ENCODE measurements at places on chromosomes 3 and 15.
A peak's percentile ranks its signal among the peaks of the same experiment; 100 is the strongest.

GRCh38 chr15:38819387-38819950, 254.9 kb upstream of the RASGRP1 start:
- peak; percentile 77 for DNase-seq

DNA sequence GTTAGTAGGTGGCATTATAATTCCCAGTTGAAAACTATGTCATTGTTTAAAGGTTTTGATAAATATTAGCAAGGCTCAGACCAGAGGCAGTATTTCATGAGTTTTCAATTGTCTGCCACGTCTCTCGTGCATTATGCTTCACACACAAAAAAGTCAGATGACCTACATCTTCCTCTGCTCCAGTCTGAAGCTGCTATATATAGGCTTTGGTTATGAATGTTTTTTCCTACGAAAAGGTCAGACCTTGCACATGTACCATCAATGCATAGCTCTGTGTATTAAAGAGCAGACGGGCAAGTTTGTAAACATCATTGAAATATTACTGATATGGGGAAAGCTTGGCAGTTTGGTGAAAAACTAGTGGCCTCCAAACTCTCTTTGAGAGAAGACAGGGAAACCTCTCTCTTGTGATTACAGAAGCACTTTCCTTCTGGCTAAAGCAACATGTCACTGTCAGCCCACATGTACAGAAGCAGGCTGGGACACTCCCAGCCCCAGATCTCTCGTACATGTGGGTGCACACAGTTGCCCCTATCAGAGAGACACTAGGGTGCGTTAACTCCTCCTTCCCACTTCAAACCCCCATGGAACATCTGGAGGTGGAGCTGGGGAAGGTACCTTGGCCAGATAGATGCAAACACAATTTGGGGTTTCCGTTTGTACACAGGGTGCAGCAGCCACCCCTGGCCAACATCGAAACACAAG, 184.0 kb upstream of the BCL6 start:
- no peak for DNase-seq

GRCh38 chr3:38253704-38254103, 11.9 kb upstream of the SLC22A13 start:
- DNase-seq = no peak

DNA sequence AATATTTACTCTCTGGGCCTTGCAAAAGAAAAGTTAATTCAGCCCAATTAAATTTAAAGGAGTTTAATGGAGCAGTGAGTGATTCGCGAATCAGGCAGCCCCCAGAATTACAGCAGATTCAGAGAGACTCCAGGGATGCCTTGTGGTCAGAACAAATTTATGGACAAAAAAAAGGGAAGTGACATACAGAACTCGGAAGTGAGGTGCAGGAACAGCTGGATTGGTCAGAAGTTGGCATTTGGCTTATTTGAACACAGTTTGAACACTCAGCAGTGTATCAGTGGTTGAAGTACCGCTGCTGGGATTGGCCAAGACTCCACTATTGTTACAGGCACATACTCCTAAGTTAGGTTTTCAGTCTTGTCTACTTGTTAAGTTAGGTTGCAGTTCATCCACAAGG, 145.0 kb upstream of the GAP43 start:
- no peak for DNase-seq

DNA sequence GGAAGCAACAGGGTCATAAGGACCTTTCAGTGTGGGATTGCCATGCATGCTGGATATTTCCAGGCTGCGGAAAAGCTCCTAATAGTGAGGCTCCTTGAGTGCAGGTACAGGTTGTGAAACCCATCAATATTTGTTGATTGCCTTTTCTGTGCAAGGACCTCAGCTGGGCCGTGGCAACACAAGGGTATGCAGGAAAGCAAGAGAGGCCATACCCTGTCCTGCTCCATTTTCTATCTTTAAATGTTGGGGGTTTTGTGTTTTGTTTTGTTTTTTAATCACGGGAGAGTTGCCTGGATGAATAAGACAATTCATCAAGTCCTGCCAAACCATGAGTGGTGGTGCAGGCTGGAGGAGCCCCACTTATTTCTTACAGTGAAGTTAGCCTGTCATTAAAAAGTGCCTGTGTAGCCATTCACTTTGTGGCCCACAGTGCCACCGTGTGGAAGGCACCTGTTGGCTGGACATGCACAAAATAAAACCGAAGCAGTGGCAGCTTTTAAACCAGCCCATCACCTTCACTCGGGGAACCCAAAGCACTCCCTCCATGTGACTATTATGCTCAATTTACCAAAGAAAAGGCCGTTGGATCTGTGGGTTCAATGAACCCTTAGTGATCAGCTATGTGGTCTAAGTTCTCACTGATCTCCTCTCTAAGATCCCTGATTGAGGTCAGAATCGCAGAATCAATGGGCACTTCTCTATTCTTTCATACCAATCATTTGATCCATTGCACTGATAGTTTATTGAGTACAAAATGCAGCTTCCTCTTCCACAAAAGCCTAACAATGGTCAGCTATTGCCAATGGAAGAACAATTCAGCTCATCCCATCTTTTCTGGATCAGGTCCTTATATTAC, 42.2 kb downstream of the CLDN18 start:
- DNase-seq = no peak

DNA sequence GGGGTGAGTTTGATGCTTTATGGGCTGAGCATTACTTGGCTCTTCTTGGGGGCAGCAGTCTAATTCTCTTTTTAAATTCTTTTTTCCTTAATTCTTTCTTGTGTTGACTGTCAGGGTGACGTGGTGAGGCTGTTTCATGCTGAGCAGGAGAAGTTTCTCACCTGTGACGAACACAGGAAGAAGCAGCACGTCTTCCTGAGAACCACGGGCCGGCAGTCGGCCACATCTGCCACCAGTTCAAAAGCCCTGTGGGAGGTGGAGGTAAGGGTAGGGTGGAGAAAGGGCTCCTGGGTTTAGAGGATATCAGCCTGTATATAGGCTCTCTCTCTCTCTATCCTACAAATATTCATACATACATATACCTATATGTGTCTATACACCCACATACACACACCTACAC, 152.3 kb downstream of the ITPR1 start:
- no peak for DNase-seq

DNA sequence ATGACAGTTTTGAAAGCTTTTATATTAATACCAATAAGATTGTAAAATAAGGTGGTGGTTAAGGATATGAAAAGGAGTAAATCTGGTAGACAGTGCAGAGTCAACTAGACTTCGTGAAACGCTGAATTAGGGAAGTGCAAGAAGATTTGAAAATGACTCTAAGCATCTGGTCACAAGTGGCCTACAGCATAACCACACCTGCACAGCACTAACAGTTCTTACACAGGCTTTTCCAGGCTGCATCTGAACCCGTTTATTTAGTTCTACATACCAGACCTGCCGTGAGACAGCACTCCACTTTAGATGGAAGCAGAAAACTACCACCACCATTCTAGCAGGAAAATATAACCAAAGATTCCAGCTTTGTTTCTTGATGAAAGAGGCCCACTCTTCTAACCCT, 1.9 kb downstream of the DMXL2 start:
- DNase-seq = no peak

- DNase-seq = no peak
Measured at GRCh38 chr3:186772281-186772694, 11.1 kb upstream of the EIF4A2 start.

DNA sequence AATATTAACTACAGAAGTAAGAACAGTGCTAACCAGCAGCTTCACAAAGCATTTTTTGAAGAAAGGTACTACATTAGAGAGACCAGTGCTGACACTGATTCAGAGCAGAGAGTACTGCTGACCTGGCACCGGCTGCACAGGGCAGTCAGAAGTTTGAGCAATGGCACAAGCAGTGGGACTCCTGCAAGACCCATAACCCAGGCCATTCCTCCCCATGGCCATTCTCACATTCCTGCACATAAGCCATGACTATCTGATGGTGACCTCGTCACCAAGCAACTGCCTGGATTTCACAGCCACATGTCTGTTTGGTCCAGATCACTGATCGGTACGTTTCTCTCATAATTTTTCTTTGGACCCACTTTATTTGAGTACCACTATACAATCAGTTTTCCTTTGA, 88.7 kb downstream of the GPR156 start:
- DNase-seq = no peak

DNA sequence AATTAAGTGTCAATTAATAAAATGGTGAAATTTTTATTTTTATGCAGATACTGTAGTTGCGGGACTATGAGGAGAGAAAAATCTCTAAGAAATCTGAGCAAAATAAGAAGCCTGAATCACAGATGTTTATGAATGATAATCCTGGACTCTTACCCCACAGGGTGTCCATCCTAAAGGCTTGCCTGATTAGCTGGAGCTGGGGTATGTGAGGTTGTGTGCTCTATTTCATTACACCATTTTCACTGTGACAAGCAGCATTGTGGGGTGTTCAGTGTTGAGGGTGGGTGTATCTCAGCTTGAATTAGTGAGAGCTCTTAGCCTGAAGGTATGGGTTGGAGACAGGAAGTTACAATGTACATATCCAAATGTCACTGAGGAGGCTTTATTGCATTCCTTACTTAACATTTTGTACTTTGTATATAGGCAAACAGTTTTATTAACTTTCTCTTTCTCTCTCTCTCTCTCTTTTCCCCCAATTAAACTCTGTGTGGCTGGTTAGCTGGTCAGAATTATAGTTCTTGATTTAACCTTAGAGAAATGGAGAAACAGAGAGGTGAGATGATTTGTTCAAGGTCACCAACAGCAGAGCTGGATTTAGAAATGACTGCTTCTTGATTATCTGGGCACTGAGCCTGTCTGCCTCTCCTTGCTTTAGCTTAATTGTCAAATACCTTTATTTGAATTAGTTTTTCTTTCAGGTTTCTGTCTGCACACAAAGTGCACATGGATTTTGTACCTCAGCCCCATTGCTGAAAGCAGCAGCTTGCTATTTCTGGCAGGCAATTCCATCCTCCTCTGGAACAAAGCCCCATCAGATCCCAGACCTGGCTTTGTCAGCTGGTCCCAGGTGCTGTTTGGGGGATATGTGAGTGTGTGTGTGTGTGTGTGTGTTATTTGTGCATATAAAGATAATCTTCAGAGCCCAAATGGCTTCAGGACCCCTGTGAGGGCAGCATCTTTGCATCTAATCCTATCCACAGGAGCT, 35.8 kb downstream of the GJD2 start:
- DNase-seq = no peak

- no peak for DNase-seq
Measured at GRCh38 chr3:81989758-81990157, 228.3 kb upstream of the GBE1 start.

DNA sequence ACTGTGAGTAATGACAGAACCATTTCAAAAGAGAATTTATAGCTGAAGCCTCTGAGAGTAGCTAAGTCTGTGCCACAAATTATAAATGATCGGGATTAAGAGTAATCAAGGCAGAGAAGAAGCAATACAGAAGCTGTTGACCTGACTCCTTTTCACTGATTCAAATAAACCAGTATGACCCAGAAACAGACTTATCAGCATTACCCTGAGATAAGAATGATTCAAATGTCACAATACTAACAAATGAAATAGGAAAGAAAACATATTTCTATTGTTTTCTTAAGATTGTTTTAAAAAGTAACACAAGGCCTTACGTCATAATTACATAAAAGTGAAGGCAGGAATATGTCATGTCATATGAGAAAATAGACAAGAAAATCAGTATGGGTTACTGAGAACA, 1534.6 kb downstream of the SI start:
- no peak for DNase-seq

DNA sequence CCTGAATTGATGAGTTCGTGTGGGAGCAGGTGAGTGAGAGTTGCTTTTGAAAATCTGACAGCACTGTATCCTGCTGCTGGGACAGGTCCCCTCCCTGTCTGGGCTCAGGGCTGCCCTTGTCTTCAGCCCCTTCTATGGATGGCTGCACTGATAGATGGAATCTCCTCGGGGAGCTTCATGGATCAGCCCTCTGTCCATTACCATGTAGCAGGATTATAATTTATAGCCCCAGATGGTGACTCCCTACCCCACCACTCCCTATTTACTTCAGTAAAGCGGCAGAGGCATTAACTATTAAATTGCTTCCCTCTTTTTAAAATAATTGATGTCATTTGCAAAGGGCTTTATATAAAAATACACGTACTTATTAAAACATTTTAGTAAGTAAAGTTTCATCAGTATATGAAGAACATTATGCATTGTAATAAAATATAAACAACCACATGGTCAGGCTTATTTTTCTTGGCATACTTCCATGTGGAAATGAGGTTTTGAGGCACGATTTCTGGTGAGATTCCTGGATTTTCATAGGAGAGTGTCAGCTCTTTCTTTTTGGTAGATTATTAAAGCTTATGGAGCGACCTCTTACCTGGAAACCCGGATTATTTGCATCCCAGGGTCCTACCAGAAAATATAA, 38.5 kb downstream of the MAP3K13 start:
- peak; percentile 100 for DNase-seq

DNA sequence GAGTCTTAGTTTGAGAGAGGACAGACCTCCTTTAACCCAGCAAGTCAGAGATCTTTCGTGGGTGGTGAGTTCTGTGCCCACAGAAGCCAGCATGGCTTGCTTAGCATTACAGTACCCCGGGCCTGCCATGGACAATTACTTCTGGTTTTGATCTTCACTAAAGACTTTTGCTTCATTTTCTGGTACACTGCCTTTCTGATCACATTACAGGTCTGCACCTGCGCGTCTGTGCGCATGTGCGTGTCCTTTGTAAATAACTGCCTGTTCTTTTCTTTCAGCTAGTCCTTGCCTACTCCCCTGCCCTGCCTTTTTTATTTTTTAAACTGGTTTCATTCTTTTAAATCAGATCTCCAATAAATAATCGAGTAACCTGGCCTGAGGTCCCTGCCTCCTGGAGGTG, 57.1 kb upstream of the CMTM8 start:
- no peak for DNase-seq

DNA sequence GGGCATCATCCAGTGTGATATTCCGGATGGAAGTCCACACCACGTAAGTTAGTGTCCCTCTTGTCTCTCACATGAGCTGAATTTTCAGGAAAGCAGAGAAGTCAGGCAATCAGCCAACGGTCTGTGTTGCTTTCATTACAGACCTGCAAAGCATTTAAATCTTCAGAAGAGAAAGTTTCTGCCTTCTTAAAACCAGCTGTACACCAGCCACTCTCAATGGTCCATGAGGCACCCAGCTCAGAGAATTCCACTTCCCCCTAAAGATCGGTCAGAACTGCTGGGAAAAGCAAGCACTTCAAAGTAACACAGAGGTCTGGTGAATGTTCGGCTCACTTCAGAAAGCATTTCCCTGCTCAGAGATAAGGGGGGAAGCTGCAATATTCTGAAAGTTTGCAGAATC, 903.7 kb downstream of the EPHA3 start:
- DNase-seq = no peak

DNA sequence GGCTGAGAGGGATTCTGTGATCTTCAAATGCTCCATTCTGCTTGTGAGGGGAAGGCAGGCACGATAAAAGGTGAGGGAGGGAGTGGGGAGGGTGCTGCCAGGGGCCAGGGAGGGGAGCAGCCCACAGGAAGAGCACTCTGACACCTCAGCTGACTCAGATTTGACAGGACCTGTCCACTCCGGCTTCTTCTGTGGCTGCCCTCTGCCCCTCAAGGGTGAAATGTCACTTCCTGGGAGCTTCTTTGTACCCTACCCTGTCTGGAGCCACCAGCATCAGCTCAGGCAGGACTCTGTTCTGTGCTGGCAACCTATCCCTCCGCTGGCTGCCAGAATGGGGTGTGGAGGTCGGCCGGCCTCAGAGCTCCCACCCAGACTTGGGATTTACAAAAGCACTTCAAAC, 114.0 kb upstream of the HACD2 start:
- DNase-seq = no peak
